ENCODE measurements at places on chromosomes 6 and 20. TPM values are rescaled to one million over a fixed set of nuclear protein-coding genes. Genes with fewer than 3 reads are reported as not detected.

The KIF3B gene
- 20.5 TPM for total RNA-seq

The SNAI1 gene
- total RNA-seq = 5.1 TPM

The POPDC3 gene
- not detected for total RNA-seq

The ULBP1 gene
- total RNA-seq = 0.34 TPM

The EGFL8 gene
- 6.3 TPM for total RNA-seq

The RAB5IF gene
- total RNA-seq = 105 TPM

Data from spleen (tissue), 13 donors.